Stimulated activated CD4-positive, alpha-beta T cell treated with anti-CD3 and anti-CD28 coated beads, Interleukin-15, amount 100 ng/mL, for 48 hours (primary cell): ENCODE measurements at places on chromosomes 2 and 18.
A peak's percentile ranks its signal among the peaks of the same experiment; 100 is the strongest.

DNA sequence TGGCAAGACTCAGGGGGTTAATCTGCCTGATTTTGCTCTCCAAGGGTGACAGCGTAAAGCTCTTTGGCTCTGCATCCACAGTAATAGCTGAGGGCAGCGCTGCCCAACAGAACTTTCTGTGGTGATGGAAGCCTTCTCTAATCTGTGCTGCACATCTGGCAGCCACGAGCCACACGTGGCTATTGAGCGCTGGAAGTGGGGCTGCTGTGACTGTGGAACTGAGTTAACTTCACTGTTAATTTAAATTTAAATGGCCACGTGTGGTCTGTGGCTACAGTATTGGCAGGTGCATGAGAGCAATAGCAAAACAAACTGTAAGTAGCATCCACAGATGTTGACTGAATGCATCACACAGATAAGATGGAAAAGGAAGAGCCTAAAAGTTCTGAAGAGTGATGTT, 47.3 kb upstream of the TMEM200C start:
- DNase-seq: no peak

- DNase-seq: no peak
Observed at GRCh38 chr2:144686518-144687215, 166.7 kb upstream of the ZEB2 start.

DNA sequence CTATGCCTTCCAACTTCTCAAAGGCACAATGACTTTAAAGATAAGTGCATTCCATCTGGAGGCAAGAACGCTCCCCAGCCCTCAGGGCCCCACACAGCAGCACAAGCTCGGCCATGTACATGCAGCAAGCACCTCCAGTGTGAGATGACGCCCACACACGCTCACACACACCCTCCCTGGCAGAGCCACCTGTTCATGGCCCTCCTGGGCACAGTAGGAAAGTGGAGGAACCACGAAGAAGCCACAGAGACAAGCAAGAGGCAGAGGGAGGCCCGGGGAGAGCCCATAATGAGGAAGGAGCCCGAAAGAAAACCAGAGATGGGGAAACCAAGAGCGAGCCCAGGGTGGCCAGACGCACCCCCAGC, 21.7 kb downstream of the BIN1 start:
- no peak for DNase-seq

GRCh38 chr2:86622519-86623042, 1.1 kb downstream of the RNF103 start:
- peak; percentile 3 for DNase-seq

DNA sequence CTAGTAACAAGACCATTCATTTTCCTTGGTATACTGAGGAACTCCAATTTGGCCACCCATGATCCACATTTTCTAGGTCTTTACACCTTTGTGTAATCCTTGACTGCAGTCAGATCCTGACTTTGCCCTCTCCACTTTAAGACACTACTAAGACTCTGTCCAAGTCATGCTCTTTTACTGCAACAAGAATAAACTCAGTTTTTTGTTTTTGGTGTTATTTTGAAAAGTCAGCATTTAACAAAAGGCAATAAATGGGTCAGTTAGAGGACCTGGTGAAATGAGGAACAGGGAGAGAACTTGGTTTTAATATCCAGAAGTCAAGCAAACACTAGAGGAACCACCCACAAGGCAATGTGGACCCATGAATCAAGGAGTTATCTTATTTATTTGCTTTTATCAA, 252.2 kb upstream of the RBBP8 start:
- no peak for DNase-seq

GRCh38 chr2:71510196-71510807, 56.9 kb downstream of the DYSF start:
- DNase-seq: peak; percentile 43
